Motor neuron (in vitro differentiated cells): ENCODE measurements at places on chromosomes 13 and 19. TPM values are rescaled to one million over a fixed set of nuclear protein-coding genes. Genes with fewer than 3 reads are reported as not detected.
A peak's percentile ranks its signal among the peaks of the same experiment; 100 is the strongest.

- ATAC-seq: peak; percentile 9
These were observed 595 bp downstream of the ZNF440 start for GRCh38 chr19:11814700-11815035.

GRCh38 chr13:45876781-45877180, 25.2 kb upstream of the SIAH3 start:
- no peak for ATAC-seq

DNA sequence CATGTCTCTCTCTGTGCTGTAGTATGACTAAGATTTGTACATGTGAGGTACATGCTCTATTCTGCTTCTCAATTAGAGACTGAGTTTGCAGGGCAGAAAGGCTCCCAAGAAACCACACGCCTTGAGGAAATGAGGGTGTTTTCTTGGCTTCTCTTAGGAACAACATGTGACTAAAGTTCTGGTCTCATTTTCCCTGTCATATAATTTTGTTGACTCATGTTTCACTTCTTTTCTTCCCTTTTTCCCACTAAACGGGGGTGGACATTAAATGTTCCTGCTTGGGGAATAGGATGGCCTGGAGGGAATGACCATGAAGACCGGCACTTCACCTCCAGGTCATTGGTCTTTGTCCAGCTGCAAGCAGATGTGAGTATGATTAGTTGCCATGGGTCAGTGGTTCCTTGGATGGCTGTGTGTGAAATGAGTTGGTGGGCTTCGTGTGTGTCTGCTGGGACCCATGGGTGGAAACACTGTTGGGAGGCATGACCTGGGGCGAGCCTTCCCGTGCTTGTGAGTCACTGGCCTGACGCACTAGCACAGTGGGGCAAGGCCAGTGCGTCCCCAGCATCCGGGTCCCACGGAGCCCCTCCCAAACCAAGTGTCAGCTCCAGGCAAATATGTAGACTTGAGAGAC, 56.6 kb downstream of the COL4A1 start:
- peak; percentile 69 for ATAC-seq

- no peak for ATAC-seq
These were observed 703 bp downstream of the SLC17A7 start for GRCh38 chr19:49440439-49441209.

- no peak for ATAC-seq
These were observed 16.9 kb downstream of the FAM187B start for GRCh38 chr19:35211545-35212230.

GRCh38 chr19:13209484-13210338, 59.5 kb downstream of the IER2 start:
- ATAC-seq: peak; percentile 12

DNA sequence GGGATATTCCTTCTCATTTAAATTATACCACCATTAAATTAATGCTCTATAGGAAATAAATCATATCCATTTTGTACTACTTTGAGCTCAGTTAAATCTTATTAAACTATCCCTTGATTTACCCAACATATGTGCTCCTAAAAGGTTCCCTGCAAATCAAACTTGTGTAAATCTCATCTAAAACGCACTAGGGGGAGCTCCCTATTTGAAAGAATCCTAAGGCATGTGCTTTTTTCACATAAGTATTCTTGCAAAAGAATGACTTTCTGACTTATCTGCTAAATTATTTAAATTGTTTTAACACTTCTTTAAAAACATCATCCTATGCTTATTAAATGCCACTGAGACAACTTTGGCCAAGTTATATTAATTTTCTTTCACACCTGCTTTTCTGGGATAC, 7.9 kb downstream of the INTS6 start:
- no peak for ATAC-seq

- no peak for ATAC-seq
These were observed 191.6 kb downstream of the TM9SF2 start for GRCh38 chr13:99692854-99693253.

DNA sequence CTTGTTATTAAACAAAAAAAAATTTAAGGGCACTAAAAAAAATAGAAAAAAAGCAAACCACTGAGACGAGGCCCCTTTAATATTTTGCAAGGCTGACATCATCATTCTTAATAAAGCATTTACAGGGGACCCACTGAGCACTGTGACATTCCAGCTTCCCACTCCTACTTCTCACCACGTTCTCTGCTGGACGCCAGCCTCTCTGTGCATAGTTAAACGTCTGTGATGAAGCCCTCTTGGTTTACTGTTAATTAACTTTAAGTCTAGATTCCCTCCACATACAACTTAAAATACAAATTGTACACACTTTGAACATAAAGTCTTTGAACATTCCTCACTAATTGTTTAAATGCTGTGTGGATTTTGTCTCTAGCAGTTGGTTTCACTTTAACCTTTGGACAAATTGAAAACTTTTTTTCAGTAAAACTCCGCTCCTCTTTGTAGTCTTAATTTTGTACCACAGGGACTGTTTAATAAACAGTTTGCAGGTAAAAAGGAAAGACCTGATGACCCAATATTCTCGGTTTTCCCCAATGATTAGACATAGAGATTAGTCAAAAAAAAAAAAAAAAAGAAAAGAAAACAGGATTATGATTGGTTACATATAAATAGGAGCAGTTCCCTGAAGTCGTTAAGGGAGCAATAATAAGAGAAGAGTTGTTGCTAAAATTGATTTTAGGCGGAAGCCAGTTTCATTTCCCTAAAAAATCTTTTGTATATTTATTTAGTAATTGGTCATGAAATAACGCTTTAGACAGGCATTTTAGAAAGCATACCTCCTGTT, 219.8 kb downstream of the MZT1 start:
- ATAC-seq: no peak

DNA sequence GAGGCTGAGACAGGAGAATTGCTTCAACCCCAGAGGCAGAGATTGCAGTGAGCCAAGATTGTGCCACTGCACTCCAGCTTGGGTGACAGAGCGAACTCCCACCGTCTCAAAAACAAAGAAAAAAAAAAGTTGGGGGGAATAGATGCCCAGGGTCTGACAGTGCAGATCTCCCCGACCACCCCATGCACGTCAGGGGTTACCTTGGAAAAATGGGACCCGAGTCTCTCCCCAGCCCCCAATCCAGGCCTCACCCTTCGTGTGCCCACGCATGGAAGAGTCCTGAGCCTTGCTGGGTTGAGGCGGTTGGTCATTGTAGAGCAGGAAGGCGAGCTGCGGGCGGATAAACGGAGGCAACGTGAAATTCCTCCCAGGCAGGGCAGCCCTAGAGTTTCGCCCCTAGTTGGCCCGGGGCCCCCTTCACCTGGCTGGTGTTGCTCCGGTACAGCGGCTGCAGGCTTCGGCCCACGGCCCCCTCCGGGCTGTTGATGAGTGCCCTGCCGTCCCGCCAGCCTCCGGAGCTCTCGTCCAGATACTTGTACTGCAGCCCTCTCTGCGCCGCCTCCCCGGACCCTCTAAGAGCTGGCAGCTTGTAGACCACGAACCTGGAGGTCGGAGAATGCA, 588 bp downstream of the DNASE2 start:
- peak; percentile 28 for ATAC-seq

GRCh38 chr19:41575998-41576397, at the start of gene CEACAM21:
TSS of gene CEACAM21 (plus strand) at chr19:41576166. CDS start at chr19:41576275, 109 bp downstream.
- no peak for ATAC-seq

DNA sequence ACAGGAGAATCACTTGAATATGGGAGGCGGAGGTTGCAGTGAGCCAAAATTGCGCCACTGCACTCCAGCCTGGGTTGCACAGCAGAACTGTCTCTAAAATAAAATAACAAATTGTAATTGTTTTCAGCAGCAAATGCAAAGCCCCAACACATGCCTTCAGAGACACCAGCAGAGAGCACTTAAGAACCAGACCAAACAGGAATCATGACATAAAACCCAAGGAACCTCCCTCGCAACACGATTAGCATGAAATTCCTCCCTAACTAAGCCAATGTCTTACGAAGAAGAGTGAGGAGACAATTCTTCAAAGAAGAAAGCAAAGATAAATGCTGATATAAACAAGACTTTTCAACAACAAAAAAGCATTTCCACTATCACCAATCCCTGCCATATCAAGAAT, 40.1 kb downstream of the PSPC1 start:
- ATAC-seq: peak; percentile 29

GRCh38 chr13:23960566-23961156, 63.4 kb upstream of the C1QTNF9B start:
- ATAC-seq: peak; percentile 56

GRCh38 chr13:23718996-23719395, 148.8 kb downstream of the TNFRSF19 start:
- no peak for ATAC-seq

- no peak for ATAC-seq
These were observed 4.0 kb downstream of the BRD4 start for GRCh38 chr19:15328312-15328711.

- ATAC-seq: no peak
These were observed 33.4 kb downstream of the STK24 start for GRCh38 chr13:98543378-98544103.

DNA sequence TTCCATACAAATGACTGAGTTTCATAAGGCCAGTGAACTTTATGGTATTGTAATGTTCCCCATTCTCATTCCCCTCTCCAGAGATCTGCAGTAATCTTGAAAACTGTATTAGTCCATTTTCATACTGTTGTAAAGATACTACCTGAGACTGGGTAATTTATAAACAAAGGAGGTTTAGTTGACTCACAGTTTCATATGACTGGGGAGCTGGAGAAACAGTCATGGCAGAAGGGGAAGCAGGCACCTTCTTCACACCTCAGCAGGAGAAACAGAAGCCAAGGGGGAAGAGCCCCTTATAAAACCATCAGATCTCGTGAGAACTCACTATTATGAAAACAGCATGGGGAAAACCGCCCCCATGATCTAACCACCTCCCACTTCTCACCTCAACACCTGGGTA, 318.7 kb upstream of the KLF12 start:
- ATAC-seq: no peak

DNA sequence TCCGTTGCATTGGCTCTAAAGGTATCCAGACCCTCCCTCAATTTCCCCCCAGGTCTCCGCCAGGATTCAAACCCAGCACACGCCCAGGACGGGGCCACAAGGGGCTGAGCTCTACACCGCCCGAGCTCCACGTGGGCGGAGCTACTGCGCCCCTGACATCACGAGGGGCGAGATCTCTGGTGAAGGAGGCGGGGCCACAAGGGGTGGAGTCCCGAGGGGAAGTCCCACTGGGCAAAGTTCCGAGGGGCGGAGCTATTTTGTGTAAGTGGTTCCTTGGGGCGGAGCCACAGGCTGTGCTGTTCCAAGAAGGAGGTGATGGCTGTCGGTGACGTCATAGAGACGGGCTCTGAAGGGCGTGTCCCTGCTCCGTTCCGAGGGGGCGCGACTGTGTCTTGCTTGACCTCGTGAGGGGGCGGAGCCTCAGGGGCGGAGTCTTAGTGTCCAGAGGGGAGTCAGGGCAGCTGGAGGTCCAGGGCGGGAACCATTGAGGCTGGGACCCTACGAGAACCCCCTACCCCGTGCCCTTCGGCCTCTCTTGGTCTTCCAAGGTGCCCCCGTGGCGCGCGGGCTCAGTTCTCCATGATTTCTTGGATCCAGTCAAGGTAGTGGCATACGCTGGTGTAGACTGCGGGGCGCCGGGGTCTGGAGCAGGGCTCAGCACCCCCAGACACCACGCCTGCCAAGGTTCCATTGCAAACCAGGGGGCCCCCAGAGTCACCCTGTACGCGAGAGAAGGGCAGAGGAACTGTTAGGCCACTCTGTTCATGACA, 1.3 kb upstream of the KLK8 start:
- ATAC-seq: no peak

DNA sequence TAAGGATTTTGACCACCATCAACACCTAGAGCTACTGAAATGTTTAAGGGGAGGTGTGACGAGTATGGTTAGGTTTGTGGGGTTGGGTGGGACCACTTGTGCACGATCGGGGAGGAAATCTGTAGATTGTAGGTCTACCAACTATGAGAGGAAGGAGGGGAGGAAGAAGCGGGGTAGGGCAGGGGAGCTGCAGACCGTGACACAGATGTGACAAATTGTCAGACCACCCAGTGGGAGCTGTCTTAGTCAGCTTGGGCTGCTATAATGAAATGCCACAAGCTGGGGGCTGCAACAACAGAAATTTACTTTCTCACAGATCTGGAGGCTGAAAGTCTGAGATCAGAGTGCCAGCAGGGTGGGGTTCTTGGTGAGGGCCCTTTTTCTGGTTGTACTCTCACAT, 62.2 kb upstream of the ARGLU1 start:
- no peak for ATAC-seq

- no peak for ATAC-seq
These were observed 6.4 kb upstream of the IPO5 start for GRCh38 chr13:97946951-97947588.

DNA sequence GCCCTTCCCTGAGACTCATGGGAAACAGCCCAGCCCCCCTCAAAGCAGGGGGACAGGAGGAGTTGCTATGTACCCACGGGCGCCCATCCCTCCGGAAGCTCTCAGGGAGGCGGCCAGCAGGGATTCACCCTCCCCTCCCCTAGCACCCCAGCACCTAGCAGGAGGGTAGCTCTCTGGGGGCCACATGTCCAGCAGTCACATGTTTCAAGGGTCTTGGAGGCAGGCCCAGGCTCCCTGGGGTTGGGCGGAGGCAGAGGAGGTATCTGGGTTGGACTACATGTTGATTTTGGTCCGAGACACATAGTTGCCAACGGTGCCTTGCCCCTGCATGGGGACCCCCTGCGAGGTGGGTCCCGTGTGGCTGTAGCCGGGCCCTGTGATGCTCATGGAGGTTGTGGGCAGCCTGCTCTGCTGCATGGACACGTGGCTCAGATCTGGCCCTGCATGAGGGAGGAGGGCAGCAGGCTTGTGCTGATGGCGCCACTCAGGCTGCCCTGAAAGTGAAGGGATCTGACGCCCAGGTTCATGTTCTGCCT, 7.0 kb upstream of the RNF6 start:
- no peak for ATAC-seq

DNA sequence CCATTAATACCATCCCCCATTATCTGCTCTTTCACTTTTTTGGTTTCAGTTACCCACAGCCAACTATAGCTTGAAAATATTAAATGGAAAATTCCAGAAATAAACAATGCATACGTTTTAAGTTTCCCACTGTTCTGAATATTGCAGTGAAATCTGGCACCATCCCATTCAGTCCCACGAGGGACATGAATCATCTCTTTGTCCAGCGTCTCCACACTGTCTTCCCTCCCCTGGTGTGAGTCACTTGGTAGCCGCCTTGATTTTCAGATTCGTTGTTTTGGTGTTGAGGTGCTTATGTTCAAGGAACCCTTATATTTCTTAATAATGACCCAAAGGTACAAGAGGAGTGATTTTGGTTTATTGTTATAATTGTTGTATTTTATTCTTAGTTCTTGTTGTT, 246.1 kb downstream of the DCT start:
- ATAC-seq: peak; percentile 98

Gene BRSK1
- 65.3 and 75.4 TPM in 2 replicates for total RNA-seq

Gene OLFM2
- total RNA-seq: 44.2 and 44.6 TPM in 2 replicates

Gene NCR1
- 0.41 TPM in 1 of 2 replicates, not detected in the other for total RNA-seq

Gene EDNRB
- 19.8 and 20.3 TPM in 2 replicates for total RNA-seq

Gene IRGC
- 0.18 and 0.25 TPM in 2 replicates for total RNA-seq

Gene PSG4
- 1.7 and 2.2 TPM in 2 replicates for total RNA-seq

Gene SPART
- total RNA-seq: 44.8 and 47.0 TPM in 2 replicates

Gene CPB2
- total RNA-seq: 0.43 TPM in 1 of 2 replicates, not detected in the other

Gene LIN7B
- 40.9 and 42.2 TPM in 2 replicates for total RNA-seq

Gene RGL3
- 1.1 TPM in 2 replicates for total RNA-seq

Gene FGF21
- total RNA-seq: not detected in 2 replicates

Gene EPS8L1
- 0.92 and 2.8 TPM in 2 replicates for total RNA-seq

Gene ONECUT3
- 0.11 and 0.25 TPM in 2 replicates for total RNA-seq
